ENCODE measurements at places on chromosomes 7 and 10. TPM values are rescaled to one million over a fixed set of nuclear protein-coding genes. Genes with fewer than 3 reads are reported as not detected.

- no peak for DNase-seq
- H3K4me3 ChIP-seq = no peak overlapping the region
- no peaks in the 10 kb centered on the region for H3K4me1 ChIP-seq
- H3K36me3 ChIP-seq = no peaks in the 10 kb centered on the region
- H3K27ac ChIP-seq = no peak overlapping the region
These were observed 99.6 kb downstream of the LHPP start for GRCh38 chr10:124561206-124561605.

DNA sequence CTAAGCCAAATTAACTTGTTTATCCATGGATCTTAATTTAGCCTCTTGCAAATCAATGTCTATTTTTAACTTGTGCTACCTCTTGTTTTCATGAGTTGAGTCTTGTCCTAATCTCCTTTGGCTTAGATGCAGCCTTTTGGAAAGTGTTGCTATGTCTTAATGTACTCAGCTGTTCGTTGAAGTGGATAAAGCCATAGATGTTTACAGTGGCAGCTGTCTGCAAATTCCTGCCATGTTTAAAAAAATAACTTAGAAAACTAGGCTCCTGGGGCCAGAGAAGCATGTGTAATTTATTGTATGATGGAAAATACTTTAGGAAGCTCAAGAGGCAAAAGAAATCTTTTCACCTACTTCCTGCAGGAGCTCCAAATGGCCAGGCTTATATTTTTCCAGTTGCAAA, 253.1 kb upstream of the RHOBTB1 start:
- no peaks in the 10 kb centered on the region for H3K4me1 ChIP-seq
- H3K36me3 ChIP-seq = no peaks in the 10 kb centered on the region
- DNase-seq = no peak
- H3K27ac ChIP-seq = no peak overlapping the region
- no peaks in the 10 kb centered on the region for H3K27me3 ChIP-seq
- H3K4me3 ChIP-seq = no peak overlapping the region

DNA sequence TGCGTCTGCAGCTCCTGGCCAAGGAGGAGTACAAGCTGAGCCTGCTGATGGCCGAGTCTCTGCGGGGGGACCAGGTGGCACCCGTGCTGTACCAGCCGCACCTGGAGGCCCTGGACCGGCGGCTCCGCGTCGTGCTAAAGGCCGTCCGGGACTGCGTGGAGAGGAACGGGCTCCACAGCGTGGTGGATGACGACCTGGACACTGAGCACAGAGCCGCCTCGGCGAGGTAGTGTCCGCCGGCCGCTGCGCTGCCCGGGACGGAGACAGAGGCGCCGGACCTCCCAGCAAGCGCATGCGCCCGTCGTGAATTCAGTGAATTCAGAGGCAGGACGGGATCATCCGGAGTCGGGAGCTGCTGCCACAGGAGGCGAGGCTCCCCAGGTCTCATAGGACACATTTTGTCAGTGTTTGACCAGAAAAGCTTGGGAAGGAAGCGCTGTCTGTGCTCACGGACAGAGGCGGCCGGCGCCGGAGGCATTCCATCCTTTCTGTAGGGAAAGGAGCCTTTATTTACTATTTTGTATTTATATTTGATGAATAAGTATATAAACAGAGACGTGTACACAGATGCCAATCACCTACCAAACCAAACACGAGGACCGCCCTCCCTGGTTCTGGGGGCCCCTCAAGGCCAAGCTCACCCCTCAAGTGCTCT, 30.1 kb upstream of the FOXL3 start:
- H3K4me3 ChIP-seq = no peak overlapping the region
- no peak for DNase-seq
- H3K27ac ChIP-seq = no peak overlapping the region
- H3K36me3 ChIP-seq = no peaks in the 10 kb centered on the region
- H3K4me1 ChIP-seq = no peaks in the 10 kb centered on the region

- H3K4me1 ChIP-seq = no peaks in the 10 kb centered on the region
- no peak overlapping the region for H3K4me3 ChIP-seq
- peaks cover 8% of the 10 kb centered on the region for H3K27me3 ChIP-seq
- no peaks in the 10 kb centered on the region for H3K36me3 ChIP-seq
These were observed 58.3 kb downstream of the ZNF518A start for GRCh38 chr10:96188421-96188820.

- peaks cover 66% of the 10 kb centered on the region for H3K36me3 ChIP-seq
- peak within 1 kb of the TSS; percentile 94 for H3K4me3 ChIP-seq
- peak; percentile 48 for DNase-seq
- H3K27me3 ChIP-seq = no peaks in the 10 kb centered on the region
These were observed at the start of gene GIMAP1 for GRCh38 chr7:150716368-150716767. Gene GIMAP1 (plus strand): TSS chr7:150716613. CDS start chr7:150719048, 2,435 bp downstream.

DNA sequence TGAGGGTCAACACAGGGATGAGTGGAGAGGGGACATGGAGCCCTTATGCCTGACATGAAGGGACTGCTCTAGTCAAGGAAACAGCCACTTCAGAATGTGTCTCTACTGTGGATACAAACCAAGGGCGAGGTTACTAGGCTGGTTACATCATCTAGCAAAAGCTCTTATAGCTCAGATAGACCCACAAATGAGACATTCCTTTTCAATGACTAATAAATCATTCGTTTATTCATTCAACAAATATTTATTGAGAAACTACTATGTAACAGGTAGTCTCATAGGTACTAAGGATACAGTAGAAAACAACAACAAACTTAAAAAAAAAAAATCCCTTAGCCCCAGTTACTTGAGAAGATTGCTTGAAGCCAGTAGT, 219.5 kb downstream of the KIAA1217 start:
- H3K4me1 ChIP-seq = no peaks in the 10 kb centered on the region
- no peaks in the 10 kb centered on the region for H3K27me3 ChIP-seq
- no peak overlapping the region for H3K4me3 ChIP-seq
- no peak overlapping the region for H3K27ac ChIP-seq
- no peak for DNase-seq

GRCh38 chr7:44881610-44882009, 3.7 kb downstream of the PURB start:
- H3K36me3 ChIP-seq = peaks cover 71% of the 10 kb centered on the region
- no peak for DNase-seq
- H3K4me3 ChIP-seq = peak overlapping the region; percentile 72
- H3K4me1 ChIP-seq = peaks cover 43% of the 10 kb centered on the region

DNA sequence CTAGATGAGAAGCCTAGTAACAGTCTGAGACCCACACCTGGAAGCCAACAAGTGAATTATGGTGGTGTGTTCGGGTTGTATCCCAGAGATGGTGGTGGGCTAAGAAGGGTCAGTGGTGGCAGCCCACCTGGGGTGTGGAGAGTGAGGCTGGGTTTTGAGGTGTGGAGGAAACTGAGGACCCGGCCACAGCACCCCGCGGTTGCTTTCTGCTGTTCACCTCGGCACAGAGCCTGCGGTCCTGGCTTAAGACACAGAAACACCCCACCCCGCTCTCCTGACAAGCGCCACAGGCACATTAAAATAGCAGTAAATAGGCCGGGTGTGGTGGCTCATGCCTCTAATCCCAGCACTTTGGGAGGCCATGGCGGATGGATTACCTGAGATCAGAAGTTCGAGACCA, 395.1 kb downstream of the GLRX3 start:
- DNase-seq = no peak
- H3K27me3 ChIP-seq = no peaks in the 10 kb centered on the region
- H3K4me3 ChIP-seq = no peak overlapping the region
- H3K27ac ChIP-seq = no peak overlapping the region

DNA sequence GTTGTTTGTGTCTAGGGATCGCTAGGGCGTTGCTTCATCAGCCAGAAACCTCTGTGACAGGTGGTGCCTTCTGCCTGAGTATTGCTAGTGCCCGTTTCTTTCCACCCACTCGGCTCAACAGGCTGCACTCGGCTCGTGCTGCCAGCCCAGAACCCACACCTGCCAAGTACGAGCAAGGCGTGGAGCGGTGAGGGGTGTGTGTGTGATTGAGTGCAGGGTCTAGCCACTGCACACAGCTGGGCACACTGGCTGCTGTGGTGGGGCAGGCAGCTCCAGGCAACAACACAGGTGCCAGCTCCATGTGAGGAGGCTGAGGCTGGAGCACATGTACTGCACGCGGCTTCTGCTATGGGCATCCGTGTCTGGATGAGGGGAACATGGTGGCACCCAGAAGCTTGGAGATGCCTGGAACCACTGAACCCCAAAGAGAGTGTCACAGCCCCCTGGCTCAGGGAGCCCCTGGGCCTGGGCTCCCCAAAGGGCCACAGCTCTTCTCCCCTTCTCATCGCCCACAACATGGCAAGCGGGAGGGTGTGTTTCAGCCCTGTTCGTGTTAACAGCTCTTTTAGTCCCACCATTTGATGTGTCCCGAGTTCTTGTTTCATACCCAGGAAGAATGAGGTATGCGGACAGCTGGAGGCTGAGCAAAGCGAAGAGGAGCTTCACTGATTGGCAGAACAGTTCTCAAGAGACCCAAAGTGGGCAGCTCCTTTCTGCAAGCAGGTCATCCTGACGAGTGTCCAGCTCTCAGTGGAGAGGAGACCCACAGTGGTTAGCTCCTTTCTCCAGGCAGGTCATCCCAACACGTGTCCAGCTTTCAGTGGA, 78.1 kb downstream of the HDAC9 start:
- H3K4me1 ChIP-seq = peaks cover 2% of the 10 kb centered on the region
- H3K27ac ChIP-seq = no peak overlapping the region
- H3K36me3 ChIP-seq = no peaks in the 10 kb centered on the region
- no peak for DNase-seq
- no peak overlapping the region for H3K4me3 ChIP-seq

DNA sequence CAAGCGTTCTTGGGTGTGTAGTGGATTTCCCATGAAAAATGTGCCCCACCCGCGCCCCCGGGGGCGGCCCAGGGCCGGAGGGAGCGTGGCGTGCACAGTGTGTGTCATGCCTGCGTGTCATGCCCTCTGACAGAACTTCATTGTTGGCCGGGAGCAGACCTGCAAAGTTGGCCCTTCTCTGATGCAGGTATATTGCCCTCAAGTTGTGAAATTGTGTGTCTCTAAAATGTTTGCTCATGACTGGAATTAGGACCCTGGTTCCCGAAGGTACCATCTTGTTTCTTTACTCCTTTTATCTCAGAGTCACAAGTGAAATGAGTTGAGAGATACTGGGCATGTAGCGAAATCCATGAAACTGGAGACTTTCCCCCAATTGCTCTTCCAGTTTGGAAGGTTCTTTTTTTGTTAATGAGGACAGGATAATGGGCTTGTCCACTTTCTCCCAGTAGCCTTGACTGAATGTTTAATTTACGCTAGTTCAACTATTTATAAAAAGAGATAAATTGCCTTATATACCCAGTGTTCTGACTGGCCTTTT, 26.2 kb downstream of the ADK start:
- peak overlapping the region; percentile 97 for H3K27ac ChIP-seq
- no peaks in the 10 kb centered on the region for H3K27me3 ChIP-seq
- DNase-seq = peak; percentile 18
- peaks cover 48% of the 10 kb centered on the region for H3K4me1 ChIP-seq
- peaks cover 16% of the 10 kb centered on the region for H3K36me3 ChIP-seq
- H3K4me3 ChIP-seq = peak overlapping the region; percentile 92

DNA sequence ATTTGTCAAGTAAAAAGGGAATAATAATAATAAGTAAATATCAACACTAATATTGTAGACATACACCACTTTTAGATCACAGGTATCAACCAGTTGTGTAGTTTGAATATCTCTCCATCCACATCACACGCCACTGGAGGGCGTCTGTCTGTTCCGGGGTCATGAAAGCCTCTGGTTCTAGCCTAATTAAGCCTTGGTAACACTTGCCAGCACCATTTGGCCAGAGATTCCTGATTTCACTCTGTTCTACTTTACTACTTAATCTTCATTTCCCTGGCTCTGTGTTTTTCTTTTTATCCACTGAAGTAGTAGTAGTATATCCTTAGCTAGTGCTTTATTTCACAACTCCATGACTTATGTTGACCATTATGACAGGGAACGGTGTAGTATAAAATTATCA, 285.6 kb upstream of the POM121L12 start:
- no peak overlapping the region for H3K27ac ChIP-seq
- H3K36me3 ChIP-seq = no peaks in the 10 kb centered on the region
- no peak for DNase-seq

DNA sequence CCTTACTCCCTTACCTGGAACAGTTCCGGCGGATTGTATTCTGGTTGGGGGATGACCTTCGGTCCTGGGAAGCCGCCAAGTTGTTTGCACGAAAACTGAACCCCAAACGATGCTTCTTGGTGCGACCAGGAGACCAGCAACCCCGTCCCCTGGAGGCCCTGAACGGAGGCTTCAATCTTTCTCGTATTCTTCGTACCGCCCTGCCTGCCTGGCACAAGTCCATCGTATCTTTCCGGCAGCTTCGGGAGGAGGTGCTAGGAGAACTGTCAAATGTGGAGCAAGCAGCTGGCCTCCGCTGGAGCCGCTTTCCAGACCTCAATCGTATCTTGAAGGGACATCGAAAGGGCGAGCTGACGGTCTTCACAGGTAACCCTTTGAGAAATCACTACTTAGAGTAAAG, 1.7 kb downstream of the TWNK start:
- peaks cover 52% of the 10 kb centered on the region for H3K36me3 ChIP-seq
- H3K4me1 ChIP-seq = peaks cover 15% of the 10 kb centered on the region
- H3K27ac ChIP-seq = no peak overlapping the region
- no peaks in the 10 kb centered on the region for H3K27me3 ChIP-seq
- peak overlapping the region; percentile 34 for H3K4me3 ChIP-seq
- DNase-seq = no peak

Gene FLNC
- total RNA-seq = not detected

Gene SLC26A5
- 0.07 TPM for total RNA-seq

Gene HYAL4
- not detected for total RNA-seq

Gene MLXIPL
- not detected for total RNA-seq

Gene GLRX3
- 145 TPM for total RNA-seq

Gene DYDC2
- not detected for total RNA-seq

Gene ZMIZ2
- 105 TPM for total RNA-seq

Gene ARHGAP22
- total RNA-seq = 0.18 TPM

Gene HOXA1
- 0.16 TPM for total RNA-seq

Gene NPY4R2
- not detected for total RNA-seq

Gene CSGALNACT2
- 25.6 TPM for total RNA-seq

Gene PRPS1L1
- not detected for total RNA-seq

Gene SCART1
- 1.3 TPM for total RNA-seq

Gene TAS2R3
- total RNA-seq = 1.5 TPM

Gene CRYGN
- not detected for total RNA-seq
